ENCODE measurements at places on chromosomes 16 and 17.

DNA sequence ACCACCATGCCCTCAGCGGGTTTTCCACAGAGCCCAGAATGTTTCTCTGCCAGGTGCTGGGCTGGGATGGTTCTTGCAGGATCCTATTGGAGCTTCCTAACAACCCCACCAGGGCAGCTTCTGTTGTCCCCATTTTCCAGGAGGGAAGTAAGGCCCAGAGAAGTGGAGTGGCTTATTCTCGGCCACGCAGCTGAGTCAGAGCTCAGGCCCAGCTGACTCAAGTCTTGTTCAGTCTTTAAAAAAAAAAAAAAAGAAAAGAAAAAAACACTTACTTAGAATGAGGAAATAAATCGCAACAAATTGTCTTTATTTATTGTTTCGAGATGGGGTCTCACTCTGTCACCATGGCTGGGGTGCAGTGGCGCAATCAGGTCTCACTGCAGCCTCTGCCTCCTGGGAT, 413.0 kb downstream of the CPPED1 start:
- no peak for DNase-seq

DNA sequence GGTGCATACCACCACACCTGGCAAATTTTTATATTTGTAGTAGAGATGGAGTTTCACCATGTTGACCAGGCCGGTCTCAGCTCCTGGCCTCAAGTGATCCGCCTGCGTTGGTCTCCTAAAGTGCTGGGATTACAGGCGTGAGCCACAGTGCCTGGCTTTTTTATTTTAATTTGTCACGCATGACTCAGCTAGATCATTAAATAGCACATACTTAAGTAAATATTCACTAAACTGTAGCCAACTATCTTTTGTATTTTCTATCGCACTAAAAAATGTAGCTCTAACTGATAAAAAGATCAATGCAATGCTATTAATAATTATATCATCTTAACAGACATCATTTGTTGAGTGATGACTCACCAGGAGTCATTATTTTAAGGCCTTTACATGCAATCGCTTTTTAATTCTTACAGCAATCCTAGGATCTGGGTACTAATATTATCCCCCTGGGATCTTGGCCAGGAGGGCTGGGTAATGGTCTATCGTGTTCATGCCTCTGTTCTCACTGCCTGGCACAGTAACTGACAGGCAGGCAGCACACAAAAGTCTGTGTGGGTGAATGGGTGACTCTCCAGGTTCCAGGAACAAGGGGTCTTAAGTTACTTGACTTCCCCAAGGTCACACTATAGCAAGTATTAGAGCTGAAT, 693.5 kb upstream of the EEF2KMT start:
- no peak for DNase-seq

- no peak for DNase-seq
Observed at GRCh38 chr17:1683459-1683858, 1.2 kb downstream of the PRPF8 start.

- no peak for DNase-seq
Observed at GRCh38 chr16:21169249-21169981, 10.9 kb downstream of the LDAF1 start.

GRCh38 chr17:2637422-2637821, 44.0 kb downstream of the PAFAH1B1 start:
- no peak for DNase-seq

- no peak for DNase-seq
Observed at GRCh38 chr16:4067262-4068001, 48.8 kb downstream of the ADCY9 start.

DNA sequence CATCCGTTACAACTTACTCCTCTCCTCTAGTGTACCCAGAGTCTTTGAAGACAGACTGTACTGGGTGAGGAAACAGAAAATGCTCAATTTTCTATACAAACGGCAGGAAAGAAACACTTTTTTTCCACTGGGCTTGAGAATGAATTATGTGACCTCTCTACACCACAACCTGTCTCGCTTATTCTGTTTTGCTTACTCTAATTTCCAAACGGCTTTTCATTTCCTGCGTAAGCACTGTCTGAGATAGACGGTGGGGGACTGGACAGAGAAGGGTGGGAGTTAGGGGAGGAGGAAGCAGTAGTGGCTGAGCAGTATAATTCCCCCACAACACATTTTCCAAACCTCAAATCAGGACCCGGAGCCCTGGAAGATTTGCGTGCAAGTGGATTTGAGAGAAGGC, 191.4 kb upstream of the SDK2 start:
- no peak for DNase-seq

- DNase-seq = peak; percentile 81
Observed at GRCh38 chr16:88650749-88651275, at the start of gene CYBA. Gene CYBA (minus strand): TSS chr16:88651053. CDS start chr16:88651013, 40 bp downstream.

GRCh38 chr17:69093279-69093789, 32.6 kb upstream of the ABCA9 start:
- no peak for DNase-seq

GRCh38 chr16:88375236-88375975, 7.4 kb upstream of the ZNF469 start:
- DNase-seq = no peak

DNA sequence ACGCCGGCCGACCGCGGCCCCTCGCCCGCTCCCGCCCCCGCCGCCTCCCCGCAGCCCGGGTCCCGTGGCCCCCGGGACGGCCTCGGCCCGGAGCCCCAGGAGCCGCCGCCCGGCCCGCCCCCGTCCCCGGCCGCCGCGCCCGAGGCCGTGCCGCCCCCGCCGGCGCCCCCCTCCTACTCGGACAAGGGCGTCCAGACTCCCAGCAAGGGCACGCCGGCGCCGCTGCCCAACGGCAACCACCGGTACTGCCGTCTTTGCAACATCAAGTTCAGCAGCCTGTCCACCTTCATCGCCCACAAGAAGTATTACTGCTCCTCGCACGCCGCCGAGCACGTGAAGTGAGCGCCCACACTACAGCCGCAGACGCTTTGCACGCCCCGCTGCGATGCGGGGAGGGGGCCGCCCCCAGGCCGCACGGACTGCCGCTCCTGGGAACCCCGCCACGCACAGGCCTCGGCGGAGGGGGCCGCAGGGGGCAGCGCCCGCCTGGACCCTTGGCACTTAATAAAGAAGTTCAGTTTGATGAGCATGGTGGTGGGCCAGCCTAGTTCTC, 35.5 kb upstream of the ZC3H18 start:
- DNase-seq = no peak

DNA sequence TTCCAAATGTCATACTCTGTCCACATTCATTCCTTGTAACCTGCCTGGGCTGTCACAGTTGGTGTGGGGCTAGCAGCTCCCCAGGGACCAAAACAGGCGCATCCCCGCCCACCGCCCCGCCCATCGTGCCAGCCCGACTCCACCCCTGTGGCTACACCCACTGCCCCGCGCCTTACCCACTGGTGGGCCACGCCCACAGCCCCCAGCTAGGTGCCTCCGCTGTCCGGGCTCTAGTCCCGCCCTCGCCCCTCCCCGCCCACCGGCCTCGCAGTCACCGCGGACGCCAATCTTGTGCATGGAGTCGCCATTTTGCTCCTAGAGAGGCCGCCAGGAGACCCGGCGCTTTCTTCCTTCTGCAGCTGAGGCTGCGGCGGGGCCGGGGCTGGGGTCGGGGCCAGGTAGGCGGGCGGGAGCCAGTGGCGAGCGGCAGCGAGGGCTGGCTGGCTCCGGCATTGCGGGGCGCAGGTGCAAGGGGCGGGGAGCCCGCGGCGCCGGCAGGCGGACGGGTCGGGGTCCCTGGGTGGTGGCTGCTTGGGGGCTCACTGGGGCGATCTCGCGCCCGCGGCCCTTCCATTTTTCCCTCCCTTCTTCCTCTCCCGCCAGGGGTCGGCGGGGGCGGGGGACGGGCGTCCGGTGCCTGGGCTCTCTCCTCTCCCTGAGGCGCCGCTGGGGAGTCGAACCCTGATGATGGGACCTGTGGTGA, at the start of gene PRPSAP2:
PRPSAP2 (plus strand) TSS at position 268 of the 703 bp plus-strand sequence. CDS start 7,703 bp downstream, outside the sequence.
- peak; percentile 98 for DNase-seq

DNA sequence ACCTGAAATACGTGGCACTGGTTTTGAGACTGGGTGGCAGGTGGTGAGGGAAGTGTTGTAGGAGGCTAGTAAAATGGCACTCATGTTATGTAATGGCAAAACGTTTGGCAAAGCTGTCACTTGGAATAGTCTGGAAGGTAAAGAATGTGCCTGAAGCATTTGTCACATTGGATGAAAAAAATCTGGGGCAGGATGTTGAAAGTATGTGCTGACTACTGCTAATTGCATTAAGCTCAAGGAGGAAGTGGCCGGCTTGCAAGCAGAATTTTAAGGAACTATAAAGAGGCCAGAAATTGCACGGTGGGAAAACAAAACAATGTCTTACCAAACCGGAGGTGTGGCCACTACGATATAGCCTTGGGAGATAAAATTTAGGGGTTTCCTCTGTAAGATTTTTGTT, 26.6 kb upstream of the NLRP1 start:
- no peak for DNase-seq

- DNase-seq = no peak
Observed at GRCh38 chr17:31415004-31415454, 23.6 kb downstream of the RAB11FIP4 start.

DNA sequence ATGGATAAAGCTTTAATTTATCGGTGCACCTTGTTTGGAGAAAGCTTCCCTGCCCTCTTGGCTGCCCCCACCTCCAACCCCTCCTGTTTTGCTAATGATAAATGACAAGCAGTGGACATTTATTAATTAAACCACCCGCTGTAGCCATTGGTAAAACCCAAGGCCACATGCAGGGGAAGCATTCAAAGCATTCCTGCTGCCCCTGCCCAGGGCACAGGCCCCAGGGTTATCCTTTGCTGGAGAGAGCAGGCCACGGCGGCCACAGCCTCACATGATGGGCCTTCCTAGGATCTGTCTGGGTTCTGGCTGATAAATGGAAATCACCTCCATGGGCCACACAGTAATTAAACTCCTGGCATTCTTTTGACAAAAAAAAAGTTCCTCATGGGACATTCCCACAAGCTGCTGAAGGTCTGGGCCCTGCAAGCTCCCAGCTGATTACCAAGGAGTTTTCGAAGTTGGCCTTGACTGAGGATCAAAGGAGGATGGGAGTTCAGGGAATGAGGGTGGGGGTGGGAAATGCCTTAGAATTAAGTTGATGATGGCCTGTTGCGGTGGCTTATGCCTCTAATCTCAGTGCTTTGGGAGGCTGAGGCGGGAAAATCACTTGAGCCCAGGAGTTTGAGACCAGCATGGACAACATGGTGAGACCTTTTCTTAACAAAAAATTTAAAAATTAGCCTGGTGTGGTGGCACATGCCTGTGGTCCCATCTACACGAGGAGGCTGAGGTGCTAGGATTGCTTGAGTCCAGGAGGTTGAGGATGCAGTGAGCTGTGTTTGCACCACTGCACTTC, 35.5 kb downstream of the SOST start:
- DNase-seq = no peak

GRCh38 chr16:21116148-21116693, 34.4 kb downstream of the DNAH3 start:
- DNase-seq = no peak
